Ovary (tissue), 10 donors: ENCODE measurements at places on chromosomes 3 and 15. TPM values are rescaled to one million over a fixed set of nuclear protein-coding genes. Genes with fewer than 3 reads are reported as not detected.

GRCh38 chr15:72515591-72516389 lies 41.7 kb downstream of the ARIH1 start:
- no peak for DNase-seq

Gene LIPH
- 0.98 TPM for polyA plus RNA-seq

DNA sequence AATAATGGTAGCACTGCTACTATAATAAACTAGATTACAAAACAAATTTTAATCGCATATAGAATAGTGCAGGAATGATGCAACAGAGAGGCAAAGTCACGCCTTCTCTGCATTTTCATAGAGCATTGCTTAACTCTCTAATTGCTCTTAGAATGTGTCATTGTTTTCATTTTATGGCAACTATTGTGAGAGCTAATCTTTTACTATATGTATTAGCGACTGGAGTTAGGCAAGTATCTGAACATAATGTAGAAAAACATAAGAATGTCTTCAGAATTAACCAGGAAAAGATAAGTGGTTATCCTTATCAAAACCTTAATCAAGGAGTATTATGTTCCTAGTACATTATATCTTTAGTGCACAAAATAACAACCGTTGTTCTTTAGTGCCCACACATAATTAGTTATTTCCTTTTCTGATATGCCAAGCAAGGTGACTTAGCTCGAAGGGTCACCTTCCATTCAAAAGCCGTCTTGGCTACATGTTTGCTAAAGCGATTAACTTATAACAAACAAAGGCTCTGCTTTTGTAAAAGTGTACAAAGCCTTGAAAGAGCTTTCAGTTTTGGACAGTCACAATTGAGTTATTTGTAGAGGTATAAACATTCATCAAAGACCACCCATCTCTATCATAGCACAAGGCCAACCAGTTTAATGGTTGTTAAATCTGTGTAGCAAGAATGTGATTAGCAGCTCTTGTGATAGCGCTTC lies 1328.9 kb downstream of the ROBO2 start:
- no peak for DNase-seq

- no peak for DNase-seq
Observed at GRCh38 chr3:127699416-127700300, 26.9 kb downstream of the ABTB1 start.

Gene PDZRN3
- 79.7 TPM for polyA plus RNA-seq
